ENCODE measurements at places on chromosomes 6 and 20.

DNA sequence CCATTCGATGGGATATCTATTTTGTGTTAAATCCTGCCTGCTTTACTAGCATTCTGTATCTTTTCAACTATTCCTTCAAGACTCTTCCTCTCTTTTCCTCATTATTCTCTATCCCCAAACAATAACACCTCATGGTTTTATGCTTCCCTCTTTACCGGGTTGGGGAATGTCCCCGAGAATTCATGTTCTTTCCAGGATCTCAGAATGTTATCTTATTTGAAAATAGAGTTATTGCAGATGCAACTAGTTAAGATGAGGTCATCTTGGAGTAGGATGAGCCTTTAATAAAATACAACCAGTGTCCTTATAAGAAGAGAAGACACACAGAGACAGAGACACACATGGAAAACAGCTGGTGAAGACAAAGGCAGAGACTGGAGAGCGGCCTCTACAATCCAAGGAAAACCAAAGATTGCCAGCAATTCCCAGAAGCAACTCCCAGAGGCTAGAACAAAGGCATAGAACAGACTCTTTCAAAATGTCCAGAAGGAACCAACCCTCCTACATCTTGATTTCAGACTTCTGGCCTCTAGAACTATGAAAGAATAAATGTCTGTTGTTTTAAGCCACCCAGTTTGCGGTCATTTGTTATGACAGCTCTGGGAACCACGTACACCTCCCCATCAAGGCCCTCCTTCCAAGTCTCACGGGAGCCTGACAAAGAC is 126.8 kb upstream of the TNFAIP3 start:
- DNase-seq = no peak

GRCh38 chr20:56964901-56965300 is 301.5 kb downstream of the BMP7 start:
- no peak for DNase-seq

DNA sequence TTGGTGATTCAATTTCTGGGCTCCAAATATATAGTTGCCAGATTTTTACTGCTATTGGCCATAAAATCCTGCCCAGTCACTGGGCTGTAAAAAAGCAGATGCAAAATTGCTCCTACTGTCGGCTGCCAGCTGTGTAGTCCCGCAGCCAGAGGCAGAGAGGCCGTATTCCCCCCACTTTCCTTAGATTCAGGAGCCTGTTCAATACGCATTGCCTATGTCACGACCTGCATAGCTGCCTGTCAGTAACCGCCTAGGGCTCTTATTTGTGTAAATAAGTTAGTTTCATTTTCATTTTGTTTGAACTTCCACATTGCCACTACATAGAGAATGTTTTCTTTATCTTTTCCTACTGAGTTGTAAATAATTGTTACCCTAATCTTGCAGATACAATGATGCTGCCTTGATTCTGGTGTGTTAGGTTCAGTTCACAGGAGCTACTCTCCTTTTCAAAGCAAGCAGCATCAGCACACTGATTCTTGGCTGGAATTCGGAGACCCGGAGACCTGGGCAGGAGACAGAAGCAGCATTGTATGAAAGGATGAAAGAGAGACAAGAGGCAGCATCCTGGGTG is 46.0 kb upstream of the UST start:
- DNase-seq = no peak

DNA sequence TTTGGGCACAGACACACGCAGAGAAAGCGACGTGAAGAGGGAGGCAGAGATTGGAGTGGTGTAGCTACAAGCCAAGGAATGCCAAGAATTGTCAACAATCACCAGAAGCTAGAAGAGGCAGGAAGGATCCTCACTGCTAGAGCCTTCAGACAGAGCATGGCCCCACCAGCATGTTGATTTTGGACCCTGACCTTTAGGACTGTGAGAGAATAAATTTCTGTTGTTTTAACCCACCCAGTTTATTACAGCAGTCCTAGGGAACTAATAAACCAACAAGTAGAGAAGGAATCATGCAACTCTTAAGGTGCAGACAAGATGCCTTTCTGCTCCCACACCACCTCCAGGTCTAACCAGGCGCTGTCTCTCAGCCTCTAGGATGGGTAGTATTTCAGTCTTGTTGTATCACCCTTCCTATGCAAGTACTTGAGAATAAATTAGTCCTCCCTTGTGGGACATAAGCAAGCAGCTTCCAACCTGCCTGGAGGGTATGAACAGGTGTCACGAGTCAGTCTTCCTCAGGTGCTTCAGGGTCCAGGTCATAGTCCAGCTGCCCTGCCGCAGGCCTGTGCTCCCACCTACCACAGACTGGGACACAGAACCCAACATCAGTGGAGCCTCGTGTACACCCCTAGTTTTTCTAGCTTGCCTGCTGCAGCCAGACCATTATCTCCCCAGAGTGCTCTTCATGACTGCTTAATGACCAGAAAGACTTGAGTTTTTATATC is 46.4 kb upstream of the CCN2 start:
- DNase-seq = no peak

GRCh38 chr6:126664271-126664670 is 324.4 kb downstream of the CENPW start:
- DNase-seq = no peak

DNA sequence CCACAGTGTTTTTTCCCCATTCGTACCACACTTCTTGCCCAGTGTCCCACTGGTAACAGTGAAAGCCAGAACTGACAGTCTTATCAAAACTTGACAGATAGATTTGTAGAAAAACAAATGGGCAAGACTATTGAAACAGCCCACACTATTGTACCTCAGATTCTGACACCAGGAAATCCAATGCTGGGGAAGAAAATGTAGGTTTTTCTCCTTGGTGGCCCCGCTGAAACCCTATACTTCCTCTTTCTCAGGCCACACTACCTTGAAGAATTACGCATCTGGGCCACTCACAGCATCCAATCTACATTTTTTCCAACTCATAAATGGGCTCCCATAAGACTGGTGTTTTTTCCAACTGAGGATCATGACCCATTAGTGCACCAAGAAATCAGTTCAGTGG is 90.9 kb upstream of the HDDC2 start:
- DNase-seq = no peak

GRCh38 chr6:166500246-166500645 is 86.2 kb downstream of the RAMACL start:
- no peak for DNase-seq

DNA sequence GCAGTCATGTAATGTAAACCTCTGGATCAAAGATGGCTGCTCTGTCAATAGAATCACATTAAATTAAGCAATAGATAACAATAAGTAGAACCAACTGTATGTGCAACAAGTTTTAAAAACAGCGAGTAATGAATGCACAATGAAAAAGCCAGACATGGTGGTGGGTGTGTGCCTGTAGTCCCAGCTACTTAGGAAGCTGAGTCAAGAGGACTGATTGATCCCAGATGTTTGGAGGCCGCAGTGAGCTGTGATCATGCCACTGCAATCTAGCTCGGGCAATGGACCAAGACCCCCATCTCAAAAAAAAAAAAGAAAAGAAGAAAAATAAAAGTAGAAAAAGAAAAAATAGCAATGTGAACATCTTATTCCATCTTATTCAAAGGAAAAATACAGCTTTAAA is 558.7 kb upstream of the MMS22L start:
- DNase-seq = no peak

- DNase-seq = peak; percentile 40
These were observed 84.9 kb downstream of the FBXO5 start for GRCh38 chr6:152897807-152898399.

DNA sequence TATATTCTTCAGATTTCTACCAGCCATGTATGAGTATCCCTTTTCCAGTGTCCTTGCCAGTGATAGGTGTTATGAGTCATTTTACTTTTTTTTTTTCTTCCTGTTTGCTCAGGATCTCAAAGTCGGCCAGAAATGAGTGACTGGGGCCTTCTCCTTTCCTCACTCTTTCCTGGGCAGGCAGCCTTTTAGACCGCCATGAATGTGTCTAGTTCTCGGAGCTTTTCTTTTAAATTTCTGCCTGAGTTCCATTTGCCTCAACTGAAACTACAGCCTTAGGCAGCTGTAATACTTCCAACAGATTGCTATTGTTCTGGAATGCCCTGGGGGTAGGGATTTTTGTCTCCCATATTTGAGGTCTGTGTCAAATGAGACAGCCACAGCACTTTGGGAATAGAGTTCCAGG is 83.7 kb downstream of the STXBP5 start:
- DNase-seq = no peak

DNA sequence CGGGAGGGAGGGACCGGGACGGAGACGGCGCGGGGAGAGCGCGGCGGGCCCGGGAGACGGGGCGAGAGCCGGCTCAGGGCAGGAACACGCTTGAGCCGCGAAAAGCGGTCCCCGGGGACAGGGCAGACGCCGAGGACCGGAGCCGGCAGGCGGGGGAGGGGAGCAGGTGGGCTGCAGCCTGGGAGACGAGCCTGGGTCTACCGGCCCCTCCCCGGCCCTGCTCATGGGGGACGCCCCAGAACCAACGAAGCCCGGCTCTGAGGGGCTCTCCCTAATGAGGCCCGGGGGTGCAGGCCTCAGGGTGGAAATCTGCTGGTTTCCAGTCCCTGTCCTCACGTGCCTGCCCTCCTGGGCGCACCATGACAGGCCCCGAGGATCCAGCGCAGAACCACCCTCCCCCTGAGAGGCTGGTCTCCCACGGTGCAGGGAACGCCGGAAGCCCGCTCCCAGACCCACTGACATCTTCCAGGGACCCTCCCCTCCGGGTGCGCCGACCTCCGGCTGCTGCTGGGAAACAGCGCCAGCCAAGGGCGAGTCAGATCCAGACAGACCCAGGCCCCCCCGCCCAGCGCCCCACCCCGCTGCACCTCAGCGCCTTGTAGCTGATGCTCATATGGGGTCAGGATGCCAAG is 571 bp upstream of the EEF1A2 start:
- DNase-seq = no peak

DNA sequence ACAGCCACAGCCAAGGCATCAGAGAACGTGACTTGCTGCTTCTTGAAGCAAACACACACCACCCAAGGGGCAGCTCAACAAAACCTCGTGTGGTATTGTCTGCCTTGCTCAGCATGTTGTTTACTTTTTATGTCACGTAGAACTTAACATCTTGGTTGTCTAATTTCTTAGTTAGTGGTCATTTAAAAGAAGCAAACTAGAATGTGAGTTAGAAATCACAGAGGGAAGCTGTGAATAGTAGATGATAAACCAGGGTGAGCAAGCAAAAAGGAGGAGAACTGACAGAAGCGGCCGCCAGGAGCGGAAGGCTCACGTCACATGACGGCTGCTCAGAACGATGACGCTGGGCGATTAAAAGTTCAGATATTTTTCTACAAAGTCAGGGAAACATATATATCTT is 51.5 kb upstream of the KIF25 start:
- no peak for DNase-seq

- DNase-seq = no peak
These were observed 401.8 kb downstream of the SAMD5 start for GRCh38 chr6:147910281-147910680.

DNA sequence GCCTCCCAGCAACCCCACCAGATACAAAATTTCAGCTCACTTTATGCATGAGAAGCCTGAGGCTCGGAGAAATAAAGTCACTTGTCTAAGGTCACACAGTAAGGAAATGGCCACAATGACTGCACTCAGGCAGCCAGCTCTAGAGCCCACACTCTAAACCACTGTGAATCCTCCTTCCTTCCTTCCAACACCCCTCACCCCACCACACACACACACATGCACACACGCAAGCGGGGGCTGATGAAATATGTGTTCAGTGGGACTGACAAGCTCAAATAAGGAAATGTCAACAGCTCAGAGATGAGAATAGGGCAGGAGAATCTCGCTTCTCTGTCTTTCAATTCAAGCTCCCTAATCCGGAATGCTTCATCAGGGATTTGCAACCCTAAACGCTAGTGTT is 6.0 kb upstream of the BPIFA1 start:
- DNase-seq = no peak

DNA sequence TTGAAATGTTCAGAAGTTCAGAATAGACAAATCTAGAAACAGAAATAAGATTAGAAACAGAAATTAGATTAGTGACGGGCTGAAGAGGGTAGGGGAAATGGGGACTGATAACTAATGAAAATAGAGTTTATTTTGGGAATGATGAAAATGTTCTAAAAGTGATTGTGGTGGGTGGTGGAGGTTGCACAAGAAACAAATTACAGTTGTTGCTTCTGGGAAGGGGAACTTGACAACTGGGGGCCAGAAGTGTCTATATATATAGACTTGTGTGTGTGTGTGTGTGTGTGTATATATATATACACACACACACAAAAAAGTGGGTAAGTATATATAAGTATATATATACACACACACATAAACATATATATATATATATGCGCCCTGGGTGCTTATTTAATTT is 86.5 kb upstream of the RREB1 start:
- no peak for DNase-seq

DNA sequence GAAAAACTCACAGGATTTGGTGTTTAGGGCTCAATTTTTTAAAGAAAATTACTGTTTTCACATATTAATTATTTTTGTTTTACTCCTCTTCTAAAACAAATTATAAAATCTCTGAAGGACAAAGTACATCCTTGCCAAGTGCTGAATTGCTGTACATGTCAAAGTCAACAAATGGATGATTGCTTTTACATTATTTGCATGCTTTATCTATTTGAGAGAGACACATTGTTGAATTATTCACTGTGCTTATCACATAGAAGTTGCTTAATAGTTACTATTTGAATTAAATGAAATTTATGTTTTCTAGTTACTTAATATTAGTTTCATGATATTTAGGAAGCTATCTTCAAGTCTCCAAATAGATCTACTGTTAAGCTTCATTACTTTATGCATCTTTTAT is 318.6 kb upstream of the PTCHD4 start:
- no peak for DNase-seq

DNA sequence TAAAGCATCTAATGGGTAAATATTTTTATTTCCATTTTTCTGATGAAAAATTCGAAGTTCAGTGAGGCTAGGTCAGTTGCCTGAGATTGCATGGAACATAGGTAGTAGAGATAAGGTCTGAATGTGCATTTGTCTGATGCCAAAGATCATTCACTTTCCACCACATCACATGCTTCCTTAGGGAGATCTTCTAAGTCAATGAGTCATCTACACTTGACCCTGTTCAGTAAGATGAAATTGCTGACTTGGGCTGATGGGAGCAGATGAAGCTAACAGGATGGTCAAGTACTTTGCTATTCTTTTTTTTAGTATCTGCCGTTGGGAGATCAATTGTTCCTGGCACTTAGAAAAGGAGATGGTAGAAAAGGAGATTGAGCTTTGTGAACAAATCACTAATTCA is 511.3 kb downstream of the PHF3 start:
- no peak for DNase-seq

DNA sequence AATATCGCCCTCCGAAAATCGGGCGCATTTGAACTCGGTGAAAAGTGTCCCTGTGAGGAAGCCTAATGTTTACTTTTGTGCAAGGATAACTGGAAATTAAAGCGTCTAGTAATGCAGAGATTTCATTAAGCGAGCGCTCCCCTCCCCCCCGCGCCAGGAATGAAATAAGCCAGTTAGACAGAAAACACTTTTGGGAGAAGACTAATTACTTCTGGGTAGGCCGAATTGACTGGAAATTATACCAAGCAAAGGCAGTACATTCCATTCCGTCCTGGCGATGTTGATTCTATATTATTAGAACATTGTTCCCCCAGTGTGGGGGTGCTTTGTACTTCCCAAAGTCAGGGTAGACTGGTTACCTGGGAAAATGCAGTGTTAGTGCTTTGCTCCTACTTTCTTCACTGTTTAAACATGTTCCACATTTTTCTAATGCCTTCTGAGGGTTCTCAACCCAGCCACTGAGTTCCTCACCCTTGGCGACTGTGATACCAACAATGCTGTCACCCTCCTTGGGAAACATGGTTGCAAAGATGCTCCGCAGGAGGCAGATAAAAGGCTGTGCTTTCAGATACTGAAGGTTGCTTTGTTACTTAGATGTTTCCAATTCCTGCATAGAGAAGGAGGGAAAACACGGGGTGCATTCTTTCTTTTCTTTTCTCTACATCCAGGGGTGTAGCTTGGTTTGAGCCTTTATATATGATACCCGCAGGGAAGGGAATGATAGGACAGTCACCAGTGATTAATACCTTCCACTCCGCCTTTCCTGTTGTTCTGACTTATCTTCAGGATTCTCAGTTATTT is 2.6 kb downstream of the GJA1 start:
- DNase-seq = no peak
